ENCODE measurements at places on chromosomes 16 and 17.

DNA sequence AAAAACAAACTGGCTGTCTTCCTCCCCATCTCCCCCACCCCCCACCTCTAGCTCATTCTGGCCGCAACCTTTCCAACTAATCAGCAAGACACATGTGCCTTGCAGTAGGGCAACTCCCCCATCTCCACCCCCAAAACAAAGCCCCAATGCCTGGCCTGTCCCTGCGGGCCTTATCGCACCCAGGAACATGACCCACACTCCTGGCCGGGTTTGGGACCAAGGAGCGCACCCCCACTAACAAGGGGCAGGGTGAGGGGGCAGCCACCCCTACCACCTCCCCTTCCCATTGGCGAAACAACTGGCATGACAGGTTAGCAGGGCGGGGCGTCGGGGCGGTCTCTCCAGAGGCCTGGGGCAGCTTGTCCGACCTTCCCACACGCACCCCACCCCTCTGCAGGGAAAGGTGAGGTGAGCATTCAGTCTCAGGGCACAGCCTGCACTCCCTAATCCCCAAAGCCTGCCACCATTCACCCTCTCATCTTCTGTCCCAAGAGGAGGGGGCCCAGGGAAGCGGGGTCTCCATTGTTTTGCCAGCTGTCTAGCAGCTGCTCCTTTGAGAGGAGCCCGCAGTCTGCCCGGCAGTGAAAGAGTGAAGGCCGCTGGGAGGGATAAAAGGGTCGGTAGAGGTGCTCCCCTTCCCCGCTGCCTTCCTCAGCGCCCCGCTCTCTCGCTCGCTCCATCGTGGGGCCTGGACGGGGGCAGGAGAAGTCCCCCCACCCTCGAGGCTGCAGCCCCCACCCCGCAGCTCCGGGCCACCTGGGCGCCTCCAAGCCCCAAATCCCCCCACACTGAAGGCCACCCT lies 765 bp downstream of the MYO18A start:
- DNase-seq = peak; percentile 25

DNA sequence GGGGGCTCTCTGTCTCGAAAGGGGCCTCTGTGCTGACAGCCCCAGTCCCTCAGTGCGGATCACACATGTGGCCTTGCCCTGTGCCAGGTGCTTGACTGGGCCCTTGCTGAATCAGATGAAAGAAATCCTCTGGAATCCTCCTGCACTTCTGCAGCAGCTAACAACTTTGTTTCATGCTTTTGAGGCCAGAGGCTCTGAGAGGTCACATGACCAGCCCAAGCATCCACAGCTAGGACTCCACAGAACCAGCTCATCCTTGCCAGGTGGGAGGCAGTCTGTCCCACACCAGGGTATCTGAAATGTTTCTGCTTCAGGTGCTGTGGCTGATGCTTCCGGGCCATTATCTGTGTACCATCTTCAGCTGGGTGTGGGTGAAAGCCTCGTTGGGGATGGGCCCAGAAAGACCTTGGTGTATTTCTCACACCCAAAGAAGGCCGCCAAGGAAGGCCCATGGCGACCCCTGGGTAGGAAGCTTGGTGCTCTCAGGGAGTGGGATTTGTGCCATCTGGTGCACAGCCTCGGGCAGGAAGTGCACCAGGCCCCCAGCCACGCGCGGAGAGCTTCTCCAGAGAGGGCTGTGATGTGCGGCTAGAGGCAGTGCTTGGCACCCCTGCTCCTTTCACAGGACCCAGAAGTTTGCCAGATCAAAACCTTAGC lies 143.8 kb downstream of the CLEC16A start:
- DNase-seq = no peak

- DNase-seq = no peak
Observed at GRCh38 chr16:58716468-58716867, 17.6 kb downstream of the GOT2 start.

GRCh38 chr16:85173146-85173980 lies 61.1 kb upstream of the CIBAR2 start:
- DNase-seq = no peak

- DNase-seq = no peak
Observed at GRCh38 chr17:63998721-63999679, 849 bp downstream of the PRR29 start.

GRCh38 chr16:51167170-51167895 lies 16.3 kb upstream of the SALL1 start:
- no peak for DNase-seq

GRCh38 chr17:2400877-2401425 lies at the start of gene MNT:
Gene MNT (minus strand): TSS chr17:2401060. CDS start chr17:2400712, 348 bp downstream.
- peak; percentile 67 for DNase-seq

GRCh38 chr16:70759666-70760065 lies 41.3 kb downstream of the VAC14 start:
- no peak for DNase-seq

DNA sequence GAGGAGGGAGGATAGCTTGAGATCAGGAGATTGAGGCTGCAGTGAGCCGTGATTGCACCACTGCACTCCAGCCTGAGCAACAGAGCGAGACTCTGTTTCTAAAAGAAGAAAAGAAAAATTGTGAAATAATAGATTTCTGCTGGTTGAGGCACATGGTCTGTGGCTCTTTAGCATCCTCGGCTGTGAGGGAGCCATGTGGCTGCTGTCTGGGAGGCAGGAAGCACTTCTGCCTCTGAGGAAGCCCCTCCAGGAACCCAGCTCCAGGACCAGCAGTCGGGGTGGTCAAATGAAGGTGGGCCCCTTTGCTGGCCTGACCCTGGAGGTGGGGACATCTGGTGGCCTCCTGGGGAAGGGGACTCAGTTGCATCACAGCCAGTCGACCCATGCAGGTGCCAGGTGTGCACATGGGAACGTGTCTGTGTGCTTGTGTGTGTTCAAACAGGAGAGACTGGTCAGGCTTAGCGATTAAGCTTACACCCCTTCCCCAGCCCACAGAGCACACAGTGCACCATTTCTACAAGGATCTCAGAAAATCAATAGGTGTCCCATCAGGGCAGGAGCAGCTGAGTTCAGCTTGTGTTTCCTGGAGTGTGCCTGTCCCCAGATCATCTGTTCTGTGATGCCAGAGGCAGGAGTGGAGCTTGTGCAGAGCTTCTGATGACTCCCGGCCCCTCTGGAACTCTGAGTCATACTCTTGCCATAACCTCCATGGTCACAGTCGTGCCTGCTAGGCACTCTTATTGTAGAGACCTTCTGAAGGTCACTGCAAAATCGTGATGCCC lies 24.3 kb upstream of the MGAT5B start:
- no peak for DNase-seq

- no peak for DNase-seq
Observed at GRCh38 chr16:53817812-53818550, 114.0 kb downstream of the FTO start.

GRCh38 chr17:21548236-21548635 lies 144.1 kb upstream of the KCNJ18 start:
- no peak for DNase-seq

GRCh38 chr17:1040216-1040600 lies 43.3 kb downstream of the TIMM22 start:
- DNase-seq = no peak

DNA sequence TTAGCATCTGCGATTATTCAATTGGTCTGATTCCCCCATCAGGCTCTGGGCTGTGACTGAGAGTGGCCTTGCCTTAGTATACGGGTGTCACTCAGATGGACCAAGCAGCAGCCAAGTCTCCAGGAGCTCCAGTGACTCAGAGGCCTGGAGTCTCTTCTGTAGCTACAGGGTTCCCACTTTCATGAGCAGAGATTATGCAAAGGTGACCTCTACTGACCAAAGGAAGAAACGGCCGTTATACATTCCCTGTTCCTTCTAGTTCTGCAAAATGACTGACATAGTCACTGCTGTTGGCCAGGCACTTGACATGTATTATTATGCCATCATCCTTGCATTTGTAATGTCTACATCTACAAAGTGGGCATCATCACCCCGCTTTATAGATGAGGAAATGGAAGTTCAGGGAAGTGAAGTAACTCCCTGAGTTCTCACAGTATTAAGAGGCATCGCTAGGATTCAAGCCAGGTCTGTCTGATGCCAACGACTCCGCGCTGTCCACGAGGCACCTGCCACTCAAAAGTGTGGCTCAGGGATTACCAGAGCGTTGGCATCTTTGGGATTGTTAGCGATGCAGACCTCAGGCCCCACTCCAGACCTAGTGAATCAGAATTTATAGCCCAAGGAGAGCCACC lies 23.3 kb downstream of the SLC38A7 start:
- DNase-seq = no peak

GRCh38 chr16:23691483-23692189 lies 12.9 kb downstream of the PLK1 start:
- DNase-seq = no peak

- no peak for DNase-seq
Observed at GRCh38 chr17:31513731-31514427, 122.4 kb downstream of the RAB11FIP4 start.

DNA sequence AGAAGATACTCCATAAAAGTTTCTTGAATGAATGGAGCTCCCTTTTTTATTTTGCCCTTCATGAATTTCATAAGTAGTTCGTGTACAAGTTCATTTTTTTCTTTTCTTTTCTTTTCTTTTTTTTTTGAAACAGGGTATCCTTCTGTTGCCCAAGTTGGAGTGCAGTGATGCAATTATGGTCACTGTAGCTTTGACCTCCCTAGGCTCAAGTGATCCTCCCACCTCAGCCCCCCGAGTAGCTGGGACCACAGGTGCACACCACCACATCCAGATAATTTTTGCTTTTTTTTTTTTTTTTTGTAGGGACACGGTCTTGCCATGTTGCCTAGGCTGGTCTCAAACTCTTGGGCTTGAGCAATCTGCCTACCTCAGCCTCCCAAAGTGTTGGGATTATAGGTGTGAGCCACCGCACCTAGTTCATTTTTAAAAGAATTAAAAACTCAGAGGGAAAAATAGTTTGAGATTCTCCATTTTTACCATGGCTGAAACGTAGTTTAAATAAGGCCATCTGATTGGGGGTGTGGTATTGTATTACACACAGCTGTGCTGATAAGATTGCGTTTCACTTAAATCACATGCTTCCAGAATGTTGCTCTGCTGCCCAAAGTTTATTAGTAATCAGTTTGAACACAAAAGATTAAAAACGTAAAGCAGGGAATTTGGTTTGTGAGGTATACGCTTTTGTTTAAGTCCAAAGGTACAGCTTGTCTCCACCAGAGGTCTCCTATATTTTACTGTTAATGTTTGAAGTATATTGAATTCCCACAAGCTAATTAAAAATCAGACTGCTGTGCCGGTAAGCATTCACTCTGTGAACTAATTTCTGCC lies 154.1 kb downstream of the SOCS1 start:
- DNase-seq = no peak

DNA sequence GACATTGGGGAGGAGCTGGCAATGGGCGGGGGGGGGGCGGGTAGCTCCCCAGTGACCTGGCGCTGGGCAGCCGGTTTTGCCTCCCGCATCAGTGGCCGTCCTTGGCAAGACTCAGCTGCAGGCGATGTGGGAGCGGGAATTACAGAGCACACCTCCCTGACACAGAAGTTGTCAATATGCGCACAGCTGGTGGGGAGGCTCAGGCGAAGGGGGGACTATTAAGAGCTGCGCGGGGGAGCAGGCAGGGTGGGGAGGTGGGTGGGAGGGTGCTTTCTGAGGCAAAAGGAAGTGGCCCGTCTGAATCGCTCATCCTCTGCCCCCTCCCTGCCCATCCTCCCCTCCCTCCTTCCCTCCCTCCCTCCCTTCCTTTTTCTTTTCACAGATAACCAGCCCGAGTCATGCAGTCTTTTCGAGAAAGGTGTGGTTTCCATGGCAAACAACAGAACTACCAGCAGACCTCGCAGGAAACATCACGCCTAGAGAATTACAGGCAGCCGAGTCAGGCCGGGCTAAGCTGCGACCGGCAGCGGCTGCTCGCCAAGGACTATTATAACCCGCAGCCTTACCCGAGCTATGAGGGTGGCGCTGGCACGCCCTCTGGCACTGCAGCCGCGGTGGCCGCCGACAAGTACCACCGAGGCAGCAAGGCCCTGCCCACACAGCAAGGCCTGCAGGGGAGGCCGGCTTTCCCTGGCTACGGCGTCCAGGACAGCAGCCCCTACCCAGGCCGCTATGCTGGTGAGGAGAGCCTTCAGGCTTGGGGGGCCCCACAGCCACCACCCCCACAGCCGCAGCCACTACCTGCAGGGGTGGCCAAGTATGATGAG lies 44.0 kb downstream of the SREBF1 start:
- DNase-seq = no peak

DNA sequence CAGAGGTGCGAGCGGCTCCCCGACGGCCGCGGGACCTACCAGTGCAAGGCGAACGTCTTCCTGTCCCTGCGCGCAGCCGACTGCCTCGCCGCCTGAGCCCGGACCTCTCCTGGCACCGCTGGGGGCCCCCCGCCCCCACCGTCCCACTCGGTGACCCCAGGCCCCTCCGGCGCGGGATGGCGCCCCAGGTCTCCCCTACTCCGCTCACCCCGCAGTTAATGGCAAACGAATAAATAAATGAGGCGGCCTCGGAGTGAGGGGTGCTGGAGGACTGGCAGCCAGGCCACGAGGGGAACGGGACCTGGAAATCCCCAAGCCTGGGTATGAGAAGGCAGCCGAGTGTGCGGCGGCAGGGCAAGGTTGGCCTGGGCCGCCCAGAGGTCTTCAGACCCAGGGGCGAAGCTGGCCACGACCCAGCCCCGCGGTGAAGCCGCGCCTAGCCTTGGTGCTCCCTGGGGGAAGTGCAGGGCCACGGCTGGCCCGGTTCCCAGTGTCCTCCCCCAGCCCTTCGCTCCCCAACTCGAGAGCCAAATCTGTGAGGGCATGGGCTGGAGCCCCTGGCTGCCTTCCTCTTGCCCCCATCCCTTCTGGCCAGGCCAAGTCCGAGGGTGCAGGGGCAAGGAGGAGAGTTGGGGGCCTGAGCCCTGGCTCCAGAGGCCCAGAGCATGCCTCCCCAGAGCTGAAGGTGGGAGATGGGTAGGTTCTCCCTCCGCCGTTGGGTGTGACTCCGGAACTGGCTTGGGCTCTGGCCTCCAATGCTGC lies 796 bp downstream of the NPB start:
- DNase-seq = no peak

DNA sequence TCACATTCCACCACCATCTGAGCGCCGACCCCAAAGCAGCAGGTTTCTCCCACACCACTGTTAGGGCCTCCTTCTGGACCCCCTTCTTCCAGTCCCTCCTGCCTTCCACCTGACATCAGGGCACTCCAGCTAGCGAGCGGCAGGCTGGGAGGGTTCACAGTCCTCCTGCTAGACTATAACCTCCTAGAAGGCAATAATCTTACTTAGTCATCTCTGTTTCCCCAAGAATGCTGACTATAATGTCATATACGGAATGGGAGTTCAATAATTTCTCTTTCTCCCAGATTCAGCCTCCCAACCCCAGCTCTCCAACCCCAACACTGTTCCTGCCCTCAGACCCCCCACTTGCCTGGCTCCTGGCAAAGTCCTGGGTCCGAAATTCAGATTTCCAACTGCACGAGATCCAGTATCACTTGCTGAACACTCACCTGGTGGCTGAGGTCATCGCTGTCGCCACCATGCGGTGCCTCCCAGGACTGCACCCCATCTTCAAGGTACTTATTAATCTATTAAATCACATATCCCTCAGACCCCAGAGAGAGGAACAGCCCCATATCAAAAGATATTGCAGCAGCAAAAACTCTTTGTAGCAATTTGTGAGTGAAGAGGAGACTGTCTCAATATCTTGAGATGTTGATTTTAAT lies 5.6 kb downstream of the ALOX12 start:
- no peak for DNase-seq
